ENCODE measurements at places on chromosomes 3 and 15.
A peak's percentile ranks its signal among the peaks of the same experiment; 100 is the strongest.

GRCh38 chr3:155420881-155421486 is 127.5 kb upstream of the STRIT1 start:
- DNase-seq: no peak

DNA sequence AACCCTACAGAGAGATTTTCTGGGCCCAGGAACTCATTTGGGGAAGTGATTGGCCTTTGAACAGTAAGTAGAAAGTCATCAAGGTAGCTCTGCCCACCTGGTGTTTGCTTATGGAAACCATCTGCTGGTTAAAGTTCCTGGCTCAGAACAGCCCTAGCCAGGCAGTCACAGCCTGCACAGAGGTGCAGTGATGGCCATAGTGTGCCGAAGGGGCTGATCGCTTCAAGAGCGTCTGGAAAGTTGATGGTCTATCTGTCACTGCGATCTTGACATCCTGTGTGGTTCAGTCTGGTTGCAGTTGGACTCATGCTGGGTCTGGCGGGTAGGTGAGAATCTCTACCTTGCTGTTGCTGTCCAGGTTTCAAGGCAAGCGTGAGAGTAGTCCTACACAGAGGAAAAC is 151.6 kb downstream of the SLCO3A1 start:
- DNase-seq: peak; percentile 52

DNA sequence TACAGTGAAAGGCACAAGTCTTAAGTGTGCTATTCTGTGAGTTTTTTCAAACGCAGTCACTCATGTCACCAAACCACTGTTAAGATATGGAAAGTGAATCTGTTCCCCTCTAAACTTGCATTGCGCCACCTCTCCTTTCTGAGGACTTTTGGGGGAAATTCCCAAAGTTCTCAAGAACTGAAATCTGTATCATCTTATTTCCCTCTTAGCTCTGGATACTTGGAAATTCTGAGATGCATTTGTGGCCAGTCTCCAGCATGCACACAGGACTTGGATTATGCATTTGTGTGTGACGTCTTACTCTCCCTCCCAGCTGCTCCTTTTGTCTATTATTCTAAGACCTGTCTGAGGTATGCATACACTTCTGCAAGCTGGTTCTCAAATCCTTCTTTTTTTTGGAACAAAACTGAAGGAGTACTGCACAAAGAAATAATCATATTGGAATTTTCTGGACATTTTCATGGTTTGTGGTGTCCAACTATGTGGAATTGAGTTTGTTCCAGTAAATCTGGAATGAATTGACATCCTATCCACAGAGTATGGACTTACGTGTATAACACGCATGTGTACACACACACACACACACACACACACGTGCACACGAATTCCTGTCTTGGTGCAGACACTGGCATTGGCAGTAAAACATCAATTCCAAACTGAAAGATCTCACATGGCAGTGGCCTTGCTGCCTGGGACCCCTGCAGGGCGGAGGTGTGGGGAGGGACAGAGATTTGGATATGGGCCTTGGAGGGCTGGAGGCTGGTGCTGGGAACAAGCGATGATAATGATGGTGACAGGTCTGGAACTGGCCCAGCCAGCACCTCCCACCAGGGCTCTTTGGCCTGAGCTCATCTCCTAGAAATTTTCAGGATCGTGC is 8.2 kb upstream of the LCTL start:
- no peak for DNase-seq

DNA sequence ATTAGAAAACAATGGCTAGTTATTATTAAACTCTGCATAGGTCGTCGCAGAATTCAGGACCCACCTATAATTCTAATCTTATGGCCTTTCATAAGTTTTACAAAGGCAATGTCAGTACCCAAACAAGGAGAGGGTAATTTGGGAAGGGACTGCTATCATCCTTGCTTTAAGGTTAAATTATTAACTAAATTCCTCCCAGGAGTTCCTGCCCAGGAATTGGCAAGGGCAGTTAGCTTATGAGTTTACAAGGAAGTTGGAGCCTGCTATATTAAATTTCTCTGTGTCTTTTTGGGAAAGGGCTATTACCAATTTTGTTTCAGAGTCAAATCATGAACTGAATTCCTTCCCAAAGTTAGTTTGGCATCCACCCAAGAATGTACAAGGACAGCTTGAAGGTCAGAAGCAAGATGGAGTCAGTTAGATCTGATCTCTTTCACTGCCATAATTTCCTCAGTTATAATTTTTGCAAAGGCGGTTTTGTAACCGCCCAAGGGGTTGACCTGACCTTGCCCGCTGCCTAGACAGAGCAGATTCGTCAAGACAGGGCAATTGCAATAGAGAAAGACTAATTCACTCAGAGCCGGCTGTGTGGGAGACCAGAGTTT is 45.3 kb upstream of the LHFPL4 start:
- no peak for DNase-seq

DNA sequence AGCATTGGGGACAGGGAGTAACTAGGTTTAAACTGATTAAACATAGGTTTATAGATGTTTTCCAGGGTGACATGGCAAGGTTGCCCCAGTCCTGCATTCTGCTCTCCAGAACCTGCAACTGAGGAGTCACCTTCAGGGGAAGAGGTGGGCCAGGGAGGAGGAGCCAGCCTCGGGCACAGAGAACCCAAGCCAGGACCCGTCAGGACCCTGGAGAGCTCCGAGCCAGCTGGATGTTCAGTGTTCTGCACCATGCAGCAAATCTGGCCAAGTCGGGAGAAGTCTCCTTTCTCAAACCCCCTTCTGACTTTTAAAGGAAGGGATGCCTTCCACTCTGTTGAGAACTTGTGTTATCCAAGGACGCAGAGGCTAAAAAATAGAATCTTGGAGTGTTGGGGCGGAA is 62.1 kb upstream of the SLC6A11 start:
- no peak for DNase-seq

DNA sequence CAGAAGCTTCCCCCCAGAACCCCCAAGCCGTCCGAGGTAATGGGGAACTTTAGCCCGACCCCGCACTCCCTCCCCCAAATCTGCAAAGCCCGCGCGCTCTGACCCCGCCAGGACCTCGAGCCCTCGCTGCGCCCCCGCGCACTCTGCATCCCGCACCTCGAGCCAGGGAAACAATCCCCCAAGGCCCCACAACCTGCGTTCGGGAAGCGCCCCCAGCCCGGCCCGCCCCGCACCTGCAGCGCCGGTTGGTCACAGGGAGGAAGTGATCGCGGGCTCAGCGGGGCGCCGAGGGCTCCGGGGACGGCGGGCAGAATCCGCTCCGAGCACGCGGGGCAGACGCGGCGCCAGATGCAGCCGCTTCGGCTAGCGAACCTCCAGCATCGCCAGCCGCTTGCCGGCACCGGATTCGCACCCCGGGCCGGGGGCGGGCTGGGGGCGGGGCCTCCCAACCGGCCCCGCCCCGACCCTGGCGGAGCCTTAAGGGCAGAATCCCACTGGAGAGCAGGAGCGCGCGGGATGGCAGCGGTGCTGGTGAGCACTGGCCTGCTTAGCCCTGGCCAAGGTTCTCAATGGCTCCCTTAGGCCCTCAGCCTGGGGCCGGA is at the start of gene CAMKV:
Gene CAMKV (minus strand): TSS at position 382 of the 602 bp plus-strand sequence. CDS start 7,518 bp downstream, outside the sequence.
- DNase-seq: peak; percentile 95

- DNase-seq: no peak
These were observed 27.0 kb downstream of the NDUFB4 start for GRCh38 chr3:120622870-120623726.

GRCh38 chr15:60585743-60586708 is 107.1 kb upstream of the ICE2 start:
- peak; percentile 66 for DNase-seq

DNA sequence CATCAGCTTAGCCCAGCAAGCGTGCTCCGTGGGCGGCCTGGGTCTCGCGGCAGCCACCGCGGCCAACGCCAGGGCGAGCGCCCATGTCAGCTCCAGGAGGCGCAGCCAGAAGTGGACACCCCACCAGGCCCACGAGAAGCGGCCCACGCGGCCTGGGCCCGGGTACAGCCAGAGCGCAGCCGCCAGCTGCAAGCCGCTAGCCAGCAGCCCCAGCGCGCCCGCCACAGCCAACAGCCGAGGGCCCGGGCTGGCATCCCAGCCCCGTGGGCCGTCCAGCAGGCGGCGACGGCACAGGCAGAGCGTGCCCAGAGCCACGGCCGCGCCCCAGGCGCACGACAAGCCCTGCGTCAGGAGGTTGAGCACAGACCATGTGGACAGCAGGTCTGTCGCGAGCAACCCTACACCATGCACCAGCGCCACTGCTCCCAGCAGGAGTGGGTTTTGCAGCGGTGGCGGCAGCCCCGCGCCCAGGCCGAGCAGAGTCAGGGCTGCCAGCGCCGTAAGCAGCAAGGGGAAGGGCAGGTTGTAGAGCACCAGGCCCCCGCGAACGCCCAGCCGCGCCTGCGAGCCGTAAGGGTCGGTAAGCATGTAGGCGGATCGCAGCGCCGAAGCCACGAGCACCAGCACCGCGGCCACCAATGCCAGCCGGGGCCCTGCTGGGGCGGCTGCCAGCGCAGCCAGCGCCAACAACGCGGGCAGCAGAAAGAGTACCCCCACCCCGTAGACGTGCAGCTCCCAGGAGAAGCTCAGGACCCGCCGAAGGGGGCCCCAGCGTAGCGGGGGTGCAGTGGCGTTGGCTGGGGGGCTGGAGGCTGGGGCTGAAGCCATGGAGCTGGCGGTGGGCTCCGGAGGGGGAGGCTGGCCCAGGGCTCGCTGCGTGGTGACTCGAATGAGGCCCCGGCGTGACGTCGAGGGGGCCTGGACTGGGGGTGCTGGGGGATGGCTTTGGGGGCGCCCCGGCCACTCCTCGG is 4.9 kb downstream of the PRRT3 start:
- DNase-seq: peak; percentile 85

- DNase-seq: no peak
These were observed 230.7 kb upstream of the RBMS3 start for GRCh38 chr3:29050155-29050554.

DNA sequence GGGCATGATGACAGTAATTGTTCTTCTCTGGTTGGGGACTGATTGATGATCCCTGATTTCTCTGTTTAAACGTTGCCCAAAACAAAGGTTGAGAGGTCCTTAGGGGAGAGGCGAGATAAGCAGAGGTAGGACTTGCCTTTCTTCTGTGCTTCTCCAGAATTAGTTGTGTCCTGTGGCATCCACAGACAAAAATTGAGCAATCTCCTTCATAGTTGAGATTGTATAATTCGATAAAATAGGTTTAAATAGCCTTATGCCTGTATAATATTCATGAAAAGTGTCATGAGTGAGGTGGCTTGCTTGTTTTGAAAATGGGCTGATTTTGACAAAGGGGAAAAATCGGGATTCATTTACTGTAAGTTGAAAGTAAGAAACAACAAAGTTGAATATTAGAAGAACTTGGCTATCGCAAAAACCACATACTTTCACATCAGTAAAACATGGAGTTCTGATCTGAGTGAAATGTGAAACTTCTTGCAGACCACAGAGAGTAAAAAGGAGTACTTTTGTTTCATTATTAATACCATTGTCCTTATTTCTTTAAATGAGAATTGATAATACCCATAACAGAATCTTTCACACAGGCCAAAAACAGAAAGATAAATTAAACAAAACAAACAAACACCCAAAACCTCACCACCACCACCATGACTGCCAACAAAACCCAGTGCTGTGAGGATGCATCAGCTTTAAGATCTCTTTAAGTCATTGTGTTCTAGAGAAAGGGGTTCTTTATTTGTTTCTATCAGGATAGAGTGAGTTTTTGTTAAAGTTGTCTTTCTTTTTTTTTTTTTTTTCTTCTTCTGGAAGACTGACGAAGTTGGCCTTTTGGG is 155.7 kb downstream of the LPP start:
- no peak for DNase-seq

DNA sequence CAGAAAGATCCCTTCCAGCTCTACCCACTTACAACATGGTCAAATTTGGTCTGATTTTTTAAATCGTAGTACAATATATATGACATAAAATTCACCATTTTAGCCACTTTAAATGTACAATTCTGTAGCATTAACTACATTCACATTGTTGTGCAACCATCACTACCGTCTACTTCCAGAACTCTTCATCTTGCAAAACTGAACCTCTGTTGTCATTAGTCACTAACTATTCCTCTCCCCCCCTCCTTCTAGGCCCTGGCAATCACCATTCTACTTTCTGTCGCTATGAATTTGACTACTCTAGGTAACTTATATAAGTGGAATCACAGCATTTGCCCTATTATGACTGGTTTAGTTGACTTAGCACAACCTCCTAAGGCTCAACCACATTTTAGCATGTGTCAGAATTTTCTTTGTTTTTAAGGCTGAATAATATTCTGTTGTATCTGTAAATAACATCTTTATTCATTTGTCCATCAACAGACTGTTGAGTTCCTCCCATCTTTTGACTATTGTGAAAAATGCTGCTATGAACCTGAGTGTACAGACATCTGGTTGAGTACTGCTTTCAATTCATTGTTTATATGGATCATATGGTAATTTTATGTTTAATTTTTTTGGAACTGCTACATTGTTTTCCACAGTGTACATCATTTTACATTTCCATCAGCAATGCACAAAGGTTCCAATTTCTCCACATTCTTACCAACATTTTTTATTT is 35.5 kb upstream of the CCR2 start:
- no peak for DNase-seq

DNA sequence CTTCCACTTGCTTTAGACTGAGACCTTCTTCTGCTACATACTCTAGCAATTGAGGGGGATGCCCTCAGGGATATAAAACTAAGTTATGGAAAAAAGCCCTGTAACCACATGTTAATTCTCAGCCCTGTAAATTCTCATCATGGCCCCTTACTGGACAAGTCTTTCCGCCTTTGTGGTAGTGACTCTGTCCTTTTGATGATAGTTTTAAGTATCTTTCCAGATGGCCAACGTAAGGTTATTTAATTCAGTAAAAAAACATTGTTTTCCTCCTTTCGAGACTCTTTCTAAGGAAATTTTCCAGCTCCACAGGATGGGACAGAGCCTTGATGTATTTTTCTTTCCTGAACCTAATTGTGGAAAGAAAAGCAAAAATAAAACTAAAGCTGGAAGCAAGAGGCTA is 25.3 kb upstream of the TM4SF4 start:
- no peak for DNase-seq

DNA sequence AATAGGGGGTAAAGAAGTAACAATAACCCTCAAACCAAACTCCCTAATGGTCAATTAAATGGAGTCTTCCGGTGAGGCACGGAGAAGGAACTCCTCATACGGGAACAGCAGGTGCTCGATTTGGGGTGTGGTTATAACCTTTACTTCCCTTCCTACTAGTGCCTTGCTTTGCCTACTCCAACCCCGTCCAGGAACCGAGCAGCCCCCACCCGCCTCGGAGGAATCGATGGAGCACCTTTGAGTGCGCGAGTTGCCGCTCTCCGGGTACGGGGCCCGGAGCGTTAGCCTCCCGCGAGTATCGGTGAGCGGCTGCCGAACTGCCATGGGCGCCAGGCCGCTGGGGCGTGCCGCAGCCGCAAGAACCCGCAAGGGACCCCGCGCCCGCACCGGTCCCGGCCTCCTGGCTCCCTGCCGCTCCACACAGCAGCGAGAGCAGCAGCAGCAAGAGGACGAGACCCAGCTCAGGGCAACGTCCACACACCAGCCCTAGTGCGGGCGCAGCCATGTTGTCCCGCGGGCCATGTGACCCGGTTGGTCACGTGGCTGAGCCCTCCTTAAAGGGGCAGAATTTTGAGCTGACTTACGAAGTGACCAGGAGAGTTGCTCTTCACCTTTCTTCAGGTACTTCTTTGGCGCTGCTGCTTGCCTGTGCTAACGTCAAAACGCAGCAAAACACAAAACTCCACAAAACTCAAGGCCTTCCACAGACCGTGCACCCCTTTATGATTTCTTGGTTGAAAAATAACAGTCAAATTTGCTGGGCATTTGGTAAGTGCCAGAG is at the start of gene SUMF1:
Gene SUMF1 (minus strand): TSS at position 529 of the 781 bp plus-strand sequence. CDS start 24 bp downstream, at position 505.
- DNase-seq: peak; percentile 96
